GM23248 (cell line): ENCODE measurements at places on chromosomes 5 and 9. TPM values are rescaled to one million over a fixed set of nuclear protein-coding genes. Genes with fewer than 3 reads are reported as not detected.
A peak's percentile ranks its signal among the peaks of the same experiment; 100 is the strongest.

The BHMT gene
- total RNA-seq: not detected in 2 replicates

The PTPN3 gene
- total RNA-seq: 0.51 and 1.3 TPM in 2 replicates

- DNase-seq: no peak
These were observed 87.4 kb upstream of the TBC1D2 start for GRCh38 chr9:98342820-98343210.

DNA sequence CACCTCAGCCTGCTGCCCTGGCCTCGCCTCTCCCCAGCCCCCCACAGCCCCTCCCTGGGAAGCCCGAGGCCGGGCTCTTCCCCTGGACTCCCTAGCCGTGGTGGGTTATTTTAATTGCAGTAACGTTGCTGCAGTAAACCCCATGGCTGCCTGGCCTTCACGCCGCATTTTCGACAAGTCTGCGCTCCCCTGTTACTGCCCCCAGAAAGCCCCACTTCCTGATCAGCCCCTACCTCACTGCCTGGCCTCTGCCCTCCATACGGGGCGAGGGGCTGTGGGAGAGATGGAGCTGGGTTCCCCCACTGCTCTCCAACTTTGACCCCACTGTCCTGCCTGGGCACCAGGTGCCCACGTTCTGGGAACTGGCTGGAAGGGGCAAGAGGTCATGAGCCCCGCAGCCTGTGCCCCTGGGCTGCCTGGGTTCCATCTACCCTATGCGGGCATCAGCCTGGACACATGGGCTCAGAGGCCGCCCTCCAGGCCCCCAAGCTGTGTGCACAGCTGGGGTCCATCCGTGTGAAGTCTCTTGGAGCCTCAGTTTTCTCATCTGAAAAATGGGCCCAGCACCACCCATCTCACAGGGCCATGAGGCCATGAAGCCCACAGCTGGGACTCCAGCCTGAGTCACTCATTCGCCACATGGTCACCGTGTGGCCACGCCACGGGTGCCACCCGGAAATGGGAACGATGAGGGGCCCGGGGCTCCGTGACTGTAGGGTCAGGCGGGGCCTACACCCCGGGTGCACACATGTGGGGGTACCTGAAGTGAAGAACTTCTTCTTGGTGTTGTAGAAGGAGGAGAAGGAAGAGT, 11.5 kb downstream of the EGFL7 start:
- no peak for DNase-seq

GRCh38 chr5:110873773-110874437, 135.1 kb downstream of the SLC25A46 start:
- no peak for DNase-seq

- DNase-seq: peak; percentile 38
These were observed 25.9 kb upstream of the IDNK start for GRCh38 chr9:83596899-83597504.

DNA sequence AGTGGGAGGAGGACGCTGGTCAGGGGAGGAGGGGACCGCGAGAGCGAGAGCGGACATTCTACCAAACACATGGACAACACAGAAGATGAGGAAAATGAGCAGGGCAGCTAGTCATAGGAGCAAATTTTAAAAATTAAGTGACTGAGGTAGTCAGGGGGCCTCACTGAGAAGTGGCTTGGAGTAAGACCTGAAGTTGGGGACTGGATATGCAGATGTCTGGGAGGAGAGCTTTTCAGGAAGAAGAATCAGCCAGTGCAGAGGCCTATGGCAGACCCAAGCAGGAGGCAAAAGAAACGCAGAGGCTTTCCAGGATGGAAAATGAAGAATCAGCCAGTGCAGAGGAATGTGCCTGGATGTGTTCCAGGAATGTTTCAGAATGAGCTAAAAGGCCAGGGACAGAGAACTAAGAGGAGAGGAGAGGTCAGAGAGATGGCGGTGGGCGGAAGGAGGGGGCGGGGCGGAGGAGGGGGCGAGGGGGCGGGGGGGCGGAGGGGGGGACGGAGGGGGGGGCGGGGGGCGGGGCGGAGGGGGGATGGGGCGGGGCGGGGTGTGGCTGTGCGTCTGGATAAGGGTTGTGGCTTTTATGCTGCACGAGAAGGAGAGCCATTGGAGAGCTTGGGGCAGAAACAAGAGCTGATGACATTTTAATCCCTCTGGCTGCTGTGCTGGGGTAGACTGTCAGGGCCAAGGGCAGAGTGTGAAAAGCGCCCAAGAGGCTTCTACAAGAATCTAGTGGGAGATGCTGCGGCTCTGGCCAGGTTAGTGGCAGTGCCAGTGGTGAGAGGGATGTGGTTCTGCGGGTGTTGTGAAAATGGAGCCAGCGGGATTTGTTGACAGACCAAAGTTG, 129.6 kb downstream of the KCNIP1 start:
- DNase-seq: peak; percentile 82

DNA sequence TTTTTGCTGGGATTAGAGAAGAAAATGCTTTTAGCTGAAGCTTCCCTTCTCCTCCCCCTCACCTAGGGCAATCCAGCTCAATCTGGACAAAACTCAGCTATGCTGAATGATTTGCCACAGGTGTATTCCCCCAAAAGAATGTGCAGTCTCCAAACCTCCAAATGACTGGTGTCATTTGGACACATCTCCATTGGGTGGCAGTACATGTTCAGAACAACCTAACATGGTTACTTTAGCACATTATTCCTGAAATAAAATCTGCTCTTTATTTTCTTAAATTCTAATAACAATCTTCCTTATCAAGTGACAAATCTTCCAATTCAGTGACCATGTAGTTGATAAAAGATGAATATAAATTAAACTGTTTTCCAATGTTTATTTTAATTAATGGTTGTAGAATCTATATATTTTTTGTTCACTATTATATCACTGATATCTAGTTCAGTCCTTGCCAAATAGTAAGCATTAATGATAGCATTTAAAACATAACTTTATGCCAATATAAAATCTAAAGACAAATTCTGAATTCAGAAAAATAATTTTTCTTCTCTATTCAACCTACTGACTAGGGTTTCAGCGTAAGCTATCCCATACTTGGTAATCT, 61.3 kb upstream of the MOCS2 start:
- DNase-seq: peak; percentile 69
